ENCODE measurements at places on chromosomes 1 and 21.

- DNase-seq = no peak
Measured at GRCh38 chr1:229759037-229759435, 133.0 kb downstream of the URB2 start.

- no peak for DNase-seq
Measured at GRCh38 chr1:74858136-74858535, 125.2 kb downstream of the TYW3 start.

- DNase-seq = no peak
Measured at GRCh38 chr1:54364995-54365394, 41.2 kb downstream of the SSBP3 start.

DNA sequence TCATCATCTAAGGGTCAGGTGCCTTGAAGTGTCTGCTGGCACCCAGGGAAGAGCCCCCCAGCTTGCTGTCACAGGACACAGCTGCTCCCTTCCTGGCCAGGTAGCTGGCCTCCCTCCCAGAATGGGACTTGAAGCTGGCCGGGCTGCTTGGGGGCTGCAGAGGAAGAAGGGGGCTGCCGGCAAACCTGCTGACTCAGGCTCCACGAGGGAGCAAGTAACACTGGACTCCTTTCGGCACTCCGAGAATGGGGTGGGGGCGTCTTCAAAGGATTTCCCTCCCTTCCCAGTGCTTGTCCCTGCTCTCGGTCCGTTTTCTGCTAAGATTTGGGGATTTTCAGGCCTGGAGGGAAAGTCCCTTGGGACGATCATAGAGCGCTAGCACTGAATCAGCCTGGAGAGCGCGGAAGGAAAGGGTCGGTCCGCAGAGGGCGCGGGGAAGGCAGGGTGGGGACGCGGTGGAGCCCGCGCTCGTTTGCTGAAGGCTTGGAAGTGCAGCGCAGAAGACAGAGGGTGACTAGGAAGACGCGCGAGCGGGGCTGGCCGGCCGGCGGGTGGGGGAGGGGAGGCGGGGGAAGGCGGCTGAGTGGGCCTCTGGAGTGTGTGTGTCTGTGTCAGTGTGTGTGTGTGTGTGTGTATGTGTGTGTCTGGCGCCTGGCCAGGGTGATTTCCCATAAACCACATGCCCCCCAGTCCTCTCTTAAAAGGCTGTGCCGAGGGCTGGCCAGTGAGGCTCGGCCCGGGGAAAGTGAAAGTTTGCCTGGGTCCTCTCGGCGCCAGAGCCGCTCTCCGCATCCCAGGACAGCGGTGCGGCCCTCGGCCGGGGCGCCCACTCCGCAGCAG is at the start of gene CSF1:
CSF1 (plus strand) TSS at position 727 of the 840 bp plus-strand sequence. CDS start 175 bp downstream, outside the sequence.
- peak; percentile 85 for DNase-seq

DNA sequence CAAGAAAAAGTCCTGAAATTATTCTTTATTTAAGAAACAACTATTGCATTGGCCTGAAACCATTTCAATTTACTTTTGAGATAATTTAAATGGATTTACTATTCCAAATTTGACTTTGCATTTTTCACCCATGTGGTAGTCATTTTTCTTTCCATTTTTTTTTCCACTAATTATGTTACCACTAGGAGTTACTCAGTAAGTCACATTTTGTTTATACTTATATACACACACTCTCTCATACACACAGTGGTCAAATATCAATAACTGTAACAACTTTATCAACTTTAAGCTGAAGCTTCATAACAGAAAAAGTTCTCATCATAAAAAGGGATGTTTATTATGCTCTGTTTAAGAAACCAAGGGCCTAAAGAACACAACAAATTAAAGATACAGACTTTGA is 222.8 kb downstream of the SIPA1L2 start:
- no peak for DNase-seq

DNA sequence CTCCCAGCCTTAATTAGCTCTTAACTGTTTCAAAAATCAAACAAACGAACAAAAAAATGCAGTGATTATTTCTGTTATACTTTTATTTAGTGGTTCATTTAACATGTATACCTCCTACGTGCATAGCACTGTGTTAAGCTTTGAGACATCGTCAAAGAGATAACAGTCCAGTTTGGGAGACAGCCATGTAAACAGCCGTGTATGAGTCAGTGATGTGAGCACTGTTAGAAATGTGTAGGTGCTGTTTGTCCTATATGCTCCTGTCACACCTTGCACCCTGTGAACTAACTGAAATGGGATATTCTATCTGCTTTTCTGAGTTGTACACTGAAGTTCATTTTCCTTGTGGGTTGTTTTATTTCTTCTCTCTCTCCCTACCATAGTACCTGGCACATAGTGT is 109.7 kb upstream of the CACYBP start:
- no peak for DNase-seq

GRCh38 chr1:213571843-213572242 is 415.9 kb upstream of the PROX1 start:
- DNase-seq = no peak

DNA sequence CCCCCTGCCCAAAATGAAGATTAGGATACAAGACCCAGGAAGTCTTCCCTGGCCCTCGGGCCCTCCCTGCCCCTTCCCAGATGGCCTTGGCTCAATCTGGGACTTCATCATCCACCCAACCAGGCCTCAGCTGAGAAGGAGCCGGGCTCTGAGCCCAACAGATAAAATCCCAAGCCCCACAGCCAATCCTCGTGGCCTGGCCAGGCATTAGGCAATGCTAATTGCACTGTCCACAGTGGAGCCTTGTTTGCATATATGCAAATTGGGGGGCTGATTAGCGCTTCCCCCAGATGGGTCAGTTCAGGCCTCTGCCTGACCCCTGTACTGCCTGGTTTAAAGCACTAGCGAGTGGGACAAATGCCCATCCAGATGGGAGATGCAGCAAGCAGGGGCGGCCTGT is 34.9 kb downstream of the IGSF21 start:
- DNase-seq = no peak

- no peak for DNase-seq
Measured at GRCh38 chr1:41874151-41874719, 44.5 kb downstream of the HIVEP3 start.

GRCh38 chr1:155124503-155125463 is 2.9 kb upstream of the EFNA1 start:
- DNase-seq = no peak

DNA sequence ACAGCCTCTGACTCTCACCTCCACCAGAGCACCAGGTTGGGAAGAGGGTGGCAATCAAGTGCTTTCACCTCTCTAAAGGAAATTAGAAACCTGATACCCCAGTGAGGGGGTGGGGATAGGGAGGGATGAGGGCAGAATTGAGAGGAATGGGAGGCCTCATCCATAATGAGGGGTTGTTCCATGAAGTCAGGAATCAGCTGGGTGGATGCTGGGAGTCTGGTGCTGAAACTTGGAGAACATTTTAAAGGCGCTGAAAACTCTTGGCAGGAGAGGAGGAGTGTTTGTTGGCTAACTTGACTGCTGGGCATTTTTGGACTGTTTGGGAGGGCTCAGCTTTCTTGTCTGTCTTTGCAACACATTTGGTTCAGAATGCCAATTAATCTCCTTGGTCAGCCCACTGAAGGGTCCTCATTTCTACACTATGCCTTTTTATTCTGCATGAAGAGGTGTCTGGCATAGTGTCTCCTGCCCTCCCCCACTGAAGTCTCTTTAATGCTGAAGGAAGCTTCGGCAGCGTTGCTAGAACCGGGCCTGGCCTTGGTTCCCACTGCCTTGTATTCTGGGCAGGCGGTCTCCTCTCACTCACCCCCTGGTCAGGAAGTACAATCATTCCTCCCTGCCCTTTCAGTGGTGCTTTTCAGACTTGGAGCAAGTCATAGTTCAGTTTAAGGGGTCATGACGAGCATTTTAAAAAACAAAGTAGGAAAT is 2.2 kb downstream of the PHGDH start:
- no peak for DNase-seq

GRCh38 chr1:116944613-116945012 is 34.9 kb downstream of the PTGFRN start:
- no peak for DNase-seq

Measured in K562 (cell line).